ENCODE measurements at places on chromosomes 6 and 20.

GRCh38 chr6:35173427-35174087 is 32.4 kb upstream of the TCP11 start:
- DNase-seq: no peak

DNA sequence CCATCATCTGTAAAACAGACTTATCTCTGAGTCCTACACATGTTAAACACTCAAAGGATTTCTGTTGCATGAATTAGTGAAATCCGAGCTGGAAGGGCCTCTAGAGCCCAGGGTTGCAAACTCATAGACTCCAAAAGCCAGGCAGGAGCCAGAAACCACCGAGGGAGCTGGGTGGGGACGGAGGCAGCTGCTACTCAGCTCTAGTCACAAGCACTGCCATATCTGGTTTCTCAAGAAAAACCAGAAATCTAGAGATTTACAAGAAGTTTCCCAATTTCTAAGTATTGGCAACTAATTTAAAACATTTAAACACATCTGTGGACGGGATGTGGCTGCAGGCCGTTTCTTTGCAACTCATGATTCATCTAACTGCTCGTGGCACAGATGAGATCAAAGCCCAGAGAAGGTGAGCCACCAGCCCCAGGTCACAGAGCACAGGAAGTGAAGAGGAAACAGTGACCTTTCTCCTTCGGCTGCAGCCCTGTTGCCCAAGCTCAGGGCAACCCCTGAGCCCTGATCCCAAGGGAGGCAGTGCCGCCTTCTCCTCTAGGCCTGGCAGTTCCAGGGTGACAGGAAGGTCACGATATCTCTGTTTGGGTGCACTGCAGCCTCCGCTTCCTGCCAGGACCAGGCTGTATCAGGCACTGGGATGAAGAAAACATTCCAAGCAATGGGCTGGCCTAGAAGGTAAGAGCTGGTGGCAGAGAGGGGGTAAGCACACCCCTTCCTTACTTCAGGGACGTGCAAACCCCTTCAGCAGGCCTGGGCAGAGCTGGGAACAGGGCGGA is 26.4 kb upstream of the PTGIS start:
- DNase-seq: peak; percentile 89

- DNase-seq: no peak
Observed at GRCh38 chr20:15759594-15759993, 813.7 kb downstream of the KIF16B start.

DNA sequence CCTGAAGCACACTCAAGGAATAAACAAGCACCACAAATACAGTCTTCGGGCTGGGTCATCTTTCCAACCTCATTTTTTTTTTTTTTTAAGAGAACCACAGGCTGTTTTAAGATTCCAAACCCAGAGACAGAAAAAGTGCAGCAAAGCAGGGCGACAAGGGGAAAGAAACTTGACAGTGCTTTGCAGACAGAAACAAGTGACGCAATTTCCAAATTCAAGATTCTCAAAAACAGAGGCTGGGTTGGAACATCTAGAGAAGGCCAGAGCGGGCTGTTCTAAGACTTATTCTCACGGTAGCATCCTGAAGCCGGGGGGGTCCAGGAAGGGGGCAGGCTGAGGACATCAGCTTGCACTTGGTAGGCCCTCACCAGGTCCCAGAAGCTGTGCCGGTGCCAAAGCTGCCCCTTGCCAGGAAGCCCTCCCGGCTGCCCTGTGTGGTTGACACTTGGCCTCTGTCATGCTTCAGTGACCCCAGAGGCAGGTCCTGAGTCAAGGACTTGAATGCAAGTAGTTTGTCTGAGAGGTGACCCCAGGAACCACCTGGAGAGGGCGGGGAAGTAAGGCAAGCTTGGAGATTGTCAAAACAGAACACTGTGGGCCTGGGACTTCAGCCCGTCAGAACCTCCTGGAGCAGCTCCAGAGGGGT is 50.5 kb downstream of the BMP7 start:
- no peak for DNase-seq

DNA sequence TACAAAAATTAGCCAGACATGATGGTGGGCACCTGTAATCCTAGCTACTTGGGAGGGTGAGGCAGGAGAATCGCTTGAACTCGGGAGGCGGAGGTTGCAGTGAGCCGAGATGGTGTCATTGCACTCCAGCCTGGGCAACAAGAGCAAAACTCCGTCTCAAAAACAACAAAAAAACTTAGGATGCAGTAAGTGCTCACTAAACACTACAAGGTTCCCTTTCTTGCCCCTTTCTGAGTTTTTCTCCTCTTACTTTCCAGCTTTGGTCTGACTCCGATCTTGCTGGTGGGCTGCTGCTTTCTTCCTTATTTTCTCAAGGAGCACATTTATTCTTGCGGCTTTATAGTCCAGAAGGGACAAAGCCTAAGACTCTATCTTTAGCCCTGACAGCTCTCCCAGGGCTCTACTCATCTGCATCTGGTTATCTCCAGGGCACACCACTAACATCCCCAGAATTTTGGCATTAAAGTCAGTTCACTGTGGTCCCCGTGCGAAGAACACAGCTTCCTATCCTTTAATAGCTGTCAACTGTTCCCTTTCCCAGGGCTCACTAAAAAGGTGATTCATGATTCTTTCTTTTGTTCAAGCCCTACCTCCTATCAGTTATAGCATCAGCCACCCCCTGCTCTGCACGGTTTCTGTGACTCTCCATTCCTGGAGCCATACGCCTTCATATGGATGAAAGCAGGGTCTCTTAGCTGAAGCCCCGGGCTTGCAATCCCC is 17.1 kb upstream of the RPN2 start:
- no peak for DNase-seq

DNA sequence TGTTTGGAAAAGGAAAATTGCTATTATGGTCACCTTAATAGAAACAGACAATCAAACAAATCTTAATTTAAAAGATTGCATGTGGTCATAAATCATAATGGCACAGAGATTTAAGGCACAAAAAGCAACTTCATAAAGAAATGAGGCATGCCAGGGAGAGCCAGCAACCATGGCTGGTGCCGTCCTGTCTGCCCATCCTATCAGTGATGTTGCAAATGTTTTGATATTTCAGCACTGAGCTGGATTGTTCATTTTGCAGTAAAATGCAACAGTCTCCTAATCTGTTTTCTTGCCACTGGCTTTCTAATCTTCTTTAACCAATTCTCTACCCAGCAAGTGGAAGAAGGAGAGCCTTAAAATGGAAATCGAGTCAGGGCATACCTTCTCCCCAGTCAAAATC is 249.8 kb downstream of the SAMD5 start:
- no peak for DNase-seq

GRCh38 chr6:36649701-36650484 is 28.6 kb upstream of the CDKN1A start:
- no peak for DNase-seq

GRCh38 chr6:163017801-163018200 is 290.0 kb downstream of the PACRG start:
- DNase-seq: no peak

- DNase-seq: no peak
Observed at GRCh38 chr20:44886266-44886651, 754 bp downstream of the YWHAB start.

DNA sequence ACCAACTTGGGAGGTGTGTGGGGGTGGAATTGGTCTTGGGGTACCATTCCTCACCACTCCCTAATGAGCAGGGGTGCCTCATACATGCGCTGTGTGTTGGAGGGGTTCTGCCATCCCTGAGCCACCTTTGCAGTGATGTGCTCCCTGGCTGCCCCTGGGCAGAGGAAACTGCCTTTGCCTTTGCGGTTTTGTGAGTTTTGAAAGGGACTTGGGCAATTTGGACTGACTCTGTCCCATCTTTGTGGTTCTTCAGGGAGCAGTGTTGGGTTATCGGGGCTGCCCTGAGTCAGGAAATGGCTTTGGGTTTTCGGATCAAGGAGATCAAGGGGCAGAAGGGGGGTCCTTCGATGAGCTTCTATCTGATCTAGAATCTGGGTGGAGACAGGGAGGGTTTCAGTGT is 3.9 kb upstream of the PHACTR3 start:
- no peak for DNase-seq

DNA sequence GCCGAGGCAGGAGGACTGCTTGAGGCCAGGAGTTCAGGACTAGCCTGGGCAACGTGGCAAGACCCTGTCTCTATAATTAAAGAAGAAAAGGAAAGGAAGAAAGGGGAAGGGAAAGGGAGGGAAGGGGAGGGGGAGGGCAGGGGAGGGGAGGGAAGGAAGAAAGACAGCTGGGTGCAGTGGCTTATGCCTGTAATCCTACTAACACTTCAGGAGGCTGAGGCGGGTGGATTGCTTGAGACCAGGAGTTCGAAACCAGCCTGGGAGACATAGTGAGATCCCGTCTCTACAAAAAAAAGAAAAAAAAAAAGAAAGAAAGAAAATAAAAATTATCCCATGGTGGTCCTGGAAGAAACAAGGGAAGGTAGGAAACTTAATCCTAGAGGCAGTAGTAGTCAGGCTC is 33.5 kb downstream of the BCL2L1 start:
- DNase-seq: no peak

DNA sequence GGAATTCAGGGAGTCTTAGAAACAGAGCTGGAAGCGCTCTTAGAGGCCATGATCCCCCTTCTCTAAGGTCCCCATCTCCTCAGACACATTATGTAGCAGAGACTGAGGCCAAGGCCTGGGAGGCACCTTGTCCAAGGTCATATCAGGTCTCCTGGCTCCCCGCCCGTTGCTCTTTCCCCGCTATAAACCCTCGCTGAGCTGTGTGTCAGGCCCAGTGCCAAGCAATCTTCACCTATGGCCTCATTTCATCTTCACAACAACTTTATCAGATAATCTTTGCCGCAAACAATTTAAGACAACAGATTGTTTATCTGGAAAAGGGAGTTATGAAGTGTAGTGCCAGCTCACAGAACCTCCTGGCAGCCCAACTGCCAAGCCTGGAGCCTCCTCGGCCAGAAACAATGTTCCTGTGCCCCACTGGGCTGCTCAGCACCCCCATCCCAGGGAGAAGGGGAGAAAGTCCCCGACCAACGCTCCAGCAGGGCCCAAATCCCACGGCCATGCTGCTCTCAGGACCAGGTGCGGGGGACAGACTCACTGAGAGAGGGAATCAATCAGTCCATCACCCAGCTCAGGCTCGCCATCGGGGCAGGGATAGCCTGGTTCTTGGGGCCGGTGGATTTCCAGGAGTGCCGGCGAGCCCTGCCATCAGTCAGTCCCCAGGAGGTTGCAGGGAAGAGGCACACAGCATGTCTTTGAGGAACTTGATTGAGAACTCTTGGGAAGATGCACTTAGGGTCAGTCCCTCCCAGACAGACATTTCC is 16.9 kb upstream of the FANCE start:
- no peak for DNase-seq

DNA sequence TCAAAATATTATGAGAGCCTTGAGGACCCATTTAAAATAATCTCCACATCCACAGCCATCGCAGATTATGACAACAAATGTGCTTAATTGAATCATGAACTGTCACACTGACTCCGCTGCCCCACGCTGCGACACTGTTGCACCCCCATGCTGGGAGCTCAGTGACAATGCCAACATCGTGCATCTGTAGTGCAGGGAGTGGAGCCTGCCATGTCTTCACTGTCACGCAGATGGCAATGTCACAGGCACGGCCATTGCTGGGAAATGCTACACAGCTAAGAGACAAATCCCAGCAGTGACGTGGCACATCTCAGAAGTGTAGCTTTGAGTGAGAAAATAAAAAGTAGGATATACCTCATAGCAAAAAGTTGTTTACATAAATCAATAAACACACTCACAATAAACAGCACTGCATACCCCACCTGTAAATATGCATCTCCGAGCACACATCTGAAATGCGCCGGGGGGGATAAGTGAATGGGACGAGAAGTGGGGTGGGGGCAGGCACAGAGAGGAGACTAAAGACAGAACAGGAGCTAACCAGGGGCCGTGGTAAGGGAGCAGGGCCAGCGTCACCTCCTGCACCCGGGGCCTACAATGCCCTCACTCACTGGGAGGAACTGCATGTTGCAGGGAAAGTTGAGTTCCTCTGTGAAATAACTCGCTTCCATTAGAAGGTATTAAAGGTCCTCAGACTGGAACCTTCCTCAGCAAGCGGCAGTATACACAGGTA is 349.9 kb downstream of the THBS2 start:
- no peak for DNase-seq

- DNase-seq: no peak
Observed at GRCh38 chr6:7112171-7112570, 4.4 kb downstream of the RREB1 start.

GRCh38 chr6:91079969-91080368 is 493.1 kb upstream of the MAP3K7 start:
- DNase-seq: no peak

DNA sequence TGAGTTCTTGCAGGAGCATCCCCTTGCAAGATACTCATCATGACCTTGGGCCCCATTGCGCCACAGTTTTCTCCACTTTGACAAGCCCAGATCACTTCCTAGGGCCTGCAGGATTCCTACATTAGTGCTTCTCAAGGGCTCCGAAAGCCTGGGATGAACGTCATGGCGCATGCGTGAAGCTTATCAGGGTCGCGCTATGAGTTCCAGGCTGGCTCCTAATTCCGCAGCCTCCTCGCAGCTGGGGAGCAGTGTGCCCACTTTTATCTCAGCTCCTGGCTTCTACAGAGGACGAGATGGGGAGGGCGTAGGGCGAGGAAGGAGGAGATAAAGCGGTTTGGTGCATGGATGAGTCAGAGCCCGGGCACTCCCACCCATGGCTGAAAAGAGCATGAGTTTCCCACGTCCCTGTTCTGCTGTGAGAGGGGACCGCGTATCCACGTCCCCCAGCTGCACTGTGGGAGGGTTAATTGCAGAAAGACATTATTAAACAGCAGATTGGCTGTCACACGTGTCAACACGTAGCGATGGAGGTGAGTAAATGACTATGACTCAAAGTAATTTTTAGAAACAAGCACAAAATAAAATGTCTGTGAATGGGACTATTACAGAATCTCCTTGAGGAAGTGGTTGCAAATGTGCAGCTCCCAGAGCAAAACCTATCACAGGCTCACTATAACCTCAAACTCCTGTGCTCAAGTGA is 72.9 kb upstream of the DSP start:
- DNase-seq: no peak

- DNase-seq: no peak
Observed at GRCh38 chr6:131586543-131586942, 13.5 kb downstream of the ARG1 start.

- DNase-seq: no peak
Observed at GRCh38 chr20:29497261-29497671, 1760.2 kb upstream of the DEFB115 start.

GRCh38 chr6:66605971-66606370 is 898.9 kb upstream of the EYS start:
- DNase-seq: no peak

DNA sequence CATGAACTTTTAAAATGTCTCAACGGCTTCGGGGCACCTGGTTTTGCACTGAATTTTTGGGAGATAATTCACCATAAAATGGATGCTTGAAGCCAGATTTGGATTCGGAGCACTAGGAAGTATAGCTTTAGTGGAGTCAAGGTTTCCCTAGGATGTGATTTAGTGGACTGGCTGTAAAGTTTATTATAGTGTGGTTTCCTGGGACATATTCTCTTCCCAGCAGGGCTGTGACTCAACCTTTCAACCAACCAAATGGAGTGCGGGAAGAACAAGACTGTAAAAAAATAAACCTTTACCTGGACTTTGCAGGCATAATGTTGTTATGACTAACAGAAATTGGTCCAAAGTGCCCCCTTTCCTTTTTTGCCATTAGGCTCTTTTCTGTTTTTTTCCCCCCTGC is 327.4 kb upstream of the MAN1A1 start:
- no peak for DNase-seq

- no peak for DNase-seq
Observed at GRCh38 chr6:125843593-125843992, 52.8 kb downstream of the NCOA7 start.
